ENCODE measurements at places on chromosomes 3 and 15.

DNA sequence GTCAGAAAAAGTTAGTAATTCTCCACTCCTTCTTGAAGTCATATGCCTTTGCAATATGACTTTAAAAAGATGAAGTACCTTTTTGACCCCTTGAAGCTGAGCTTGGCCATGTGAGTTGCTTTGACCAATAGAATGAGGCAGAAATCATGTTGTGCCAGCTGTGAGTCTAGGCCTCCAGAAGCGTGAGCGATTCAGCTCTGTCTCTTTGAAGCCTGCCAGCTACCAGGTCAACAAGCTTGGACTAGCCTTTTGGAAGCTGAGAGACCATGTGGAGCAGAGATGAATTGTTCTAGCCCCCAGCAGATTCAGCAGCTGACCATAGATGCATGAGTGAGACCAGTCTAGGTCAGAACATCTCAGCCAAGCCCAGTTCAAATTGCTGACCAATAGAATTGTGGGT, 69.8 kb upstream of the EOMES start:
- DNase-seq, result no peak

DNA sequence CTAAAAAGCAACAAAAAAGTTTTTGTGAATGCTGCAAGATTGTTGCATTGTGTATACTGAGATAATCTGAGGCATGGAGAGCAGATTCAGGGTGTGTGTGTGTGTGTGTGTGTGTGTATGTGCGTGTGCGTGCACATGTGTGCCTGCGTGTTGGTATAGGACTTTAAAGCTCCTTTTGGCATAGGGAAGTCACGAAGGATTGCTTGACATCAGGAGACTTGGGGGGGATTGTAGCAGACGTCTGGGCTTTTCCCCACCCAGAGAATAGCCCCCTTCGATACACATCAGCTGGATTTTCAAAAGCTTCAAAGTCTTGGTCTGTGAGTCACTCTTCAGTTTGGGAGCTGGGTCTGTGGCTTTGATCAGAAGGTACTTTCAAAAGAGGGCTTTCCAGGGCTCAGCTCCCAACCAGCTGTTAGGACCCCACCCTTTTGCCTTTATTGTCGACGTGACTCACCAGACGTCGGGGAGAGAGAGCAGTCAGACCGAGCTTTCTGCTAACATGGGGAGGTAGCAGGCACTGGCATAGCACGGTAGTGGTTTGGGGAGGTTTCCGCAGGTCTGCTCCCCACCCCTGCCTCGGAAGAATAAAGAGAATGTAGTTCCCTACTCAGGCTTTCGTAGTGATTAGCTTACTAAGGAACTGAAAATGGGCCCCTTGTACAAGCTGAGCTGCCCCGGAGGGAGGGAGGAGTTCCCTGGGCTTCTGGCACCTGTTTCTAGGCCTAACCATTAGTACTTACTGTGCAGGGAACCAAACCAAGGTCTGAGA, 4.7 kb downstream of the BHLHE40 start:
- peak; percentile 90 for DNase-seq

- DNase-seq, result peak; percentile 78
Observed at GRCh38 chr15:89167267-89168176, 53.9 kb downstream of the RLBP1 start.

DNA sequence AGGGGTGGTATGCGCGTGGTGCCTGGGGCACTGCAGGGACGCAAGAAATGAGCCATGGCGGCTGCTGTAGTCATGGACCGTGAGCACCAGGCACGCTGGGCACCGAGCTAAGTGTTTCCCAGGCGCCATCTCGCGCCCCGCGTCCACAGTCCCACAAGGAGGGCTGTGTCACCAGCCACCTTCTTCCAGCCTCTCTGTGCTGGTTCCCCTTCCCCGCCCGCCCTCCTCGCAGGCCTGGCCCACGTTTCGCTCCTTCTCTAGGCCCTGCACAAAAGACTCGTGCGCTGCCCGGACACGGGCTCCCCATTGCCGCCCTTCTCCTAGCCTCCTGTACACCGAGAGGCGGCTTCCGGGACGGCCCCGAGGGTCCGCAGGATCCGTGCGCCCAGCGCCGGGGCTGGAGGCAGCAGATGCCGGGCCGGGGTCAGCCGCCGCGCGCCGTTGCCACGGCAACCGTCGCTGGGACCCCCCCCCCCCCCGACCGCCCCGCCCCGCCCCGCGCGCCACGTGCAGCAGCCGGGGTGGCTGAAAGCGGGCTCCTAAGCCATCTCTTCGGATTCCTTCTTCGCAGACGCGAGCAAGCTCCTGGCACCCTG, 113.4 kb downstream of the SRGAP3 start:
- DNase-seq, result no peak

DNA sequence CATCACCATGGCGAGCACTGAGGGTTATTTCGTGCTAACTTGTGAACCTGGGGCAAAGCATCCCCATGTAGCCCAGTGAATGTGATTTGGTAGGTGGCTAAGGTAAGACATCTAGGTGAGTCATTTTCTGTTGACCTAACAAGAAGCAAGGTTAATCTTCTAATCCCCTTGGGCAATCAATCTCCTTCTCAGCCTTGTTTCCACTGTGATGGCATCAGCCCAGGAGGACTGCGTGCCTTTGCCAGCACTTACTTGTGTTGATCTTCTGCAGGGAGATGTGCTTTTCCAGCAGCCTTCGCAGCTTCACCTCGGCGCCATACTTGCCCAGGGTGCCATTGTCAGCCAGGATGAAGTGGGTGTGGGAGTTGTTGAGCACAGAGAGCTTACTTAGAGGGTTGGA, 35.7 kb downstream of the TRPM1 start:
- DNase-seq, result no peak

GRCh38 chr3:73484656-73485248, 140.0 kb downstream of the PDZRN3 start:
- peak; percentile 23 for DNase-seq

GRCh38 chr15:41911691-41912345, 18.0 kb upstream of the SPTBN5 start:
- DNase-seq, result no peak

GRCh38 chr3:56783644-56784447, 17.9 kb downstream of the ARHGEF3 start:
- peak; percentile 84 for DNase-seq

DNA sequence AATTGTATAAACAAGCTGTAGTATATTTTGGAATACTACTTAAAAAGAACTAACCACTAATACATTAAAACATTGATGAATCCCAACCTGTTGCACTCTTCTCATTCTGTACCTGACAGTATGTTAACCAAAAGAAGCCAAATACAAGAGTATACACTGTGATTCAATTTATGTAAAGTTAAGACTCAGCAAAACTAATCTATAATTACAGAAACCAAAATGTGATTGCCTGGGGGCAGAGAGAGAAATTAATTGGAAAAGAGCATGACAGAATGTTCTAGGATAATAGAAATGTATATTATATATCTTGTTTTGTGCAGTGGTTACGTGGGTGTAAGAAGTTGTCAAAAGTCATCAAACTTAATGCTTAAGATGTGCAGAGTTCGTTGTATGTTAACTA, 31.1 kb downstream of the PIK3CA start:
- DNase-seq, result no peak

DNA sequence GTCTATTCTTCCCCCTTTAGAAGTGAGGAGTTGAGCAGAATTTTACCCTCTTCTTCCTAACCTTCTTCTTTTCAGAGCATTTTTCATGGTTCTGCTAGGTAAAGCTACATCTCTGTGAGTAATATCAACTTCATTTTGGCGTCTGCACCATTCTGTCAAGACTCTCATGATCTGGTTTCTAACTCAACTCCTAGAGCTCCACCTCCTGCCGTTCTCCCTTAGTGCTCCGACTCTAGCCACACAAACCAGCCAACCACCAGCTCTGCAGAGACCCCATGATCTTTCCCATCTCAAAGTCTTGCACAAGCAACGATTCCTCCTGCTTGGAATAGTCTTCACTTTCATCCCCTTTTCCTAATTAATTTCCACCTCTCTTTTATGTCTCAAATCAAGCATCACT, 193.9 kb upstream of the TMC3 start:
- DNase-seq, result no peak

GRCh38 chr3:81752604-81753003, 8.8 kb downstream of the GBE1 start:
- no peak for DNase-seq

GRCh38 chr3:39362192-39362591, 21.0 kb upstream of the SLC25A38 start:
- DNase-seq, result no peak

DNA sequence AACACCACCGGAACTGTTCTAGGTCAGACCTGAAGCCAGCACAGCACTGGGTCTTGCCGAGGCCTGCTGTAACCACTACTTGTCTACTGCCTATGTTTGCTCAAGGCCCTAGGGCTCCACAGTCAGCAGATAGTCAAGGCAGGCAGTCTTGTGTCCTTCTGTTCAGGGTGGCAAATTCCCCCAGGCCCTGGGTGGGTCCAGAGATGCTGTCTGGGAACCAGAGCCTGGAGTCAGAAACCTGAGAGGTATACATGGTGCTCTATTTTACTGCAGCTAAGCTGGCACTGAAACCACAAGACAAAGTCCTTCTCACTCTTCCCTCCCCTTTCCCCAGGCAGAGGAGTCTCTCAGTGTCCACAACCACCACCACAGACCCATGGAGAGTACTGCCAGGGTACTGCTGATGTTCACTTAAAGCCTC, 89.9 kb downstream of the BBX start:
- no peak for DNase-seq

- DNase-seq, result peak; percentile 81
Observed at GRCh38 chr15:52256366-52256765, 39.2 kb downstream of the MYO5C start.

DNA sequence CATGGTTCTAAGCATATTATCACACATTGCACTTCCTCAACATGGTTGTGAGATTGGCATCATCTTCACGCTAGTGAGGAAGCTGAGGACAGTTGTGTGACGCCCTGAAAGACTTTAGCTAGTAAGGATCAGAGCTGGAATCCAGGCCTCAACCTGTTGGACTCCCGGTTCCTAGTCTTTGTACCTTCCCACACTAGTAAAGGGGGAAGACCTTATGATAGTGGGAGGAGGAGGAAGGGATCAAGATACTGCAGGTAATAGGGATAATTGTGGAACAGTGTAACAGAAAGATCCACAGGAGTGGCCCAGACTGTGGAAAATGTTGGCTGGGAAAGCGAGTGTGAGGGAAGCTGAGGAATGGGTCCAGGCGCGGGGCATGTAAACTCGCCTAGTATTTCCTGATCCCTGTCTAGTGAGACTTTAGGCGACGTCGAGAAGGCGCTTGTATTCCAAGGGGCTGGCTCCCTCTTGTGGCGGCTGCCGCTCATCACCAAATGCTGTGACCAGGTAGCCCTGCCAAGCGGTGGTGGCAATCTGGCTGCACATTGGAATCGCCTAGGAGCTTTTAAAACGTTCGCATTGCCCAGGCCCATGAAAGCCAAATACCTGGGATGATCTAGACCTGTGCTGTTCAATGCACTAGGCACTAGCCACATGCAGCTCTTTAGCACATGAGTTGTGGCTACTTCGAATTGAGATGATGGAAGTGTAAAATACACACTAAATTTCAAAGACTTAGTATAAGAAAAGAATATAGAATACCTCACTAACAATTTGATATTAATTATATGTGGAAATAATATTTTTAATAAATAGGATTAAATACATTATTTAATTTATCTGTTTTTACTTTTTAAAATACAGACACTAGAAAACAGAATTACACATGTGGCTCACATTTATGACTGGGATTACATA, 38.8 kb upstream of the CLDN18 start:
- DNase-seq, result peak; percentile 57

GRCh38 chr15:96330450-96331143, at the start of gene NR2F2:
Gene NR2F2 (plus strand): TSS chr15:96330700. CDS start chr15:96332106, 1,406 bp downstream.
- DNase-seq, result peak; percentile 68

DNA sequence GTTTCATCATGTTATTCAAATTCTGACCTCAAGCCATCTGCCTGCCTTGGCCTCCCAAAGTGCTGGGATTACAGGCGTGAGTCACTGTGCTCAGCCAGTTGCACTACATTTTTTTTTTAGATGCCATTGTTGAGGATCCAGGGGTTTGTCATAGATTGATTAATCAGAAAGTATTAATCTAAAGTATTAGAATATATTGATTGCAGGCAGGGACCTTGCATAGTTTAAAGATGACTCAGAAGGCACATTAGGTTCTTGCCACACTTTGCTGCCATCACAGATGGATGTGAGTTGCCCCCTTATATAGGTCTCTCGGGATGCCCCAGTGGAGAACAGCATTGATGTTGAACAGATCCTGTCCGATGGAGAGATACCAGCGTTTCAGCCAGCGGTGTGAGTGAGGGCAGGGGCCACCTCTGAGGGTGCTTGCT, 41.1 kb downstream of the IGF1R start:
- no peak for DNase-seq

- no peak for DNase-seq
Observed at GRCh38 chr3:71317749-71318457, 265.6 kb downstream of the FOXP1 start.

DNA sequence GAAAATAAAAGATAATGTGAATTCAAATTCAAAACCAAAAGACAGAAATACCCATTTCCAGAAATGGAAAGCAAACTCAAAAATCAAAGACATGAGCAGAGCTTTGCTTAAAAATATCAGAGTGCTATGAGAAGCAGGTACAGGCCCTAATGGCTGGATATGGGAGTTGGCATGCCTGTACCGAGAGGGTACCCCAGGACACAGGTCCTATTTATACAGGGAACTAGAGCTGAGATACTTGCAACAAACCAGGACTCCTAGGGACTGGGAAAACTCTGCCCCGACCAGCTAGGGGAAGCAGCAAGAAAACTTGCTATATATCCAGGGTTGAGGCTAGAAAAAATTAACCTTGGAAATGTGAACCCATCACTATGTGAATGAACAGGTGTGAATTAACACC, 36.0 kb upstream of the SYNPR start:
- no peak for DNase-seq

- no peak for DNase-seq
Observed at GRCh38 chr3:138498991-138499390, 64.6 kb downstream of the ESYT3 start.

DNA sequence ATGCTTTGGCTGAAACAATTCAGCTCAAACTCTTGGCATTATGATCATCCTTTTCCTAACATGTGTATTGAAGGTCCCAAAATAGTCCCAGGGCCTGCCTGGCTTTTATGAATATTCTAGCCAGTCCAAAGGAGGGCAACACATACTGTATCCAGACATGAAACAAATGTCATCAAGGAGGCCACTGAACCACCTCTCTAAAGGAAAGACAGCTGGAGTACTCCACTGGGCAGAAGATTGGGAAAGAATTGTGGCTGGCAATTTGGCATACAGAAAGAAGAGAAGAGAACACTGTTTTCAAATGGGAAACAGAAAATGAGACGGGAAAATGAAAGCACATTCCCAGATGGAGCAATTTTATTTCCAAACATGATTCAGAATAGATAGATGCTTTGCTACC, 80.6 kb downstream of the NCEH1 start:
- no peak for DNase-seq
